ENCODE measurements at places on chromosomes 4 and X. TPM values are rescaled to one million over a fixed set of nuclear protein-coding genes. Genes with fewer than 3 reads are reported as not detected.

Gene ASMT
- polyA plus RNA-seq = 1.8 TPM

Gene MAOB
- polyA plus RNA-seq = not detected

Gene FGFBP2
- polyA plus RNA-seq = 13.2 TPM

Gene PCDH19
- not detected for polyA plus RNA-seq

Gene GSX2
- 1.2 TPM for polyA plus RNA-seq

Gene SSX2B
- not detected for polyA plus RNA-seq

Gene TRO
- polyA plus RNA-seq = 0.06 TPM

Gene SPANXN3
- not detected for polyA plus RNA-seq

Gene SLC16A2
- not detected for polyA plus RNA-seq

Gene PAGE2B
- polyA plus RNA-seq = not detected

Gene TNMD
- polyA plus RNA-seq = not detected

Gene ASB5
- polyA plus RNA-seq = not detected
